ENCODE measurements at places on chromosomes 3 and 15.
A peak's percentile ranks its signal among the peaks of the same experiment; 100 is the strongest.

- DNase-seq = peak; percentile 68
Observed at GRCh38 chr3:23999012-23999641, 54.0 kb downstream of the NR1D2 start.

DNA sequence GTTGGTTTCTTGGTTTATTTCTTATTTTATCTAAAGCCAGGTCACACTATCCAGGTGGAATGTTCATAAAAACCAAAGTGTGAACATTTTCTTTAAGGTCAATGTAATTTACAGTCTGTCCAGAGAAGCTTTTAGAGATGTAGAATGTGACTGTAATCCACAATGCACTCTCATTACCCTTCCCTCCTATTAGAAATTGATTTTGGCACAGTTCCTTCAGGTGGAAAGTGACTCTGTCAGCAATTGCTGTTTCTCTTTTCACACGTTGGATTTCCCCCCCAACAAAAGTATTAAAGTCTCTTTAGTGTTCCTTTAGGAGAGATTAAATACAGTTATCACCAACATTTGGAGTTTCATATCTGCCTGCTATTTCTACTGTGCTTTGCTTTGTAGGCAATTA lies 31.6 kb upstream of the COPB2 start:
- DNase-seq = no peak

GRCh38 chr15:89198934-89199333 lies 22.4 kb downstream of the RLBP1 start:
- DNase-seq = no peak

- no peak for DNase-seq
Observed at GRCh38 chr3:161694682-161695564, 198.3 kb downstream of the OTOL1 start.

- DNase-seq = no peak
Observed at GRCh38 chr3:148331081-148331846, 366.4 kb upstream of the AGTR1 start.

GRCh38 chr15:71800835-71801745 lies 9.3 kb upstream of the NR2E3 start:
- DNase-seq = peak; percentile 59

DNA sequence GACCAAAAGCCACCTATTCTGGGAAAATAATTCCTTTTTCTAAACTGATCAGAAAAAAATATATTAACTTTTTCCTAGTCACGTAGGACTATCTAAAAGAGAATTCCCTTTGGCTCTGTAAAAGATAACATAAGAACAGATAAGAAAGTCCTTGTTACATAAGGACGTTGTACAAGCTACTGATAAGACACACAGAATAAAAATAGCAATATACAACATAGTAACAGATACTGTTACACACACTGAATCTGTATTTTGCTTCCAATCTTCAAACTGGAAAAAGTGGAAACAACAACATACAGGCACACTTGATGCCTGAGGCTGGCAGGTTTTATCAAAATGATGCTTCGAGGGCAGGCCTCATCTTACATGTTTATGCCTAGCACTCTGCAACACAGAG lies 59.8 kb downstream of the SNX4 start:
- no peak for DNase-seq

- no peak for DNase-seq
Observed at GRCh38 chr3:188154809-188155574, 1.0 kb downstream of the LPP start.

DNA sequence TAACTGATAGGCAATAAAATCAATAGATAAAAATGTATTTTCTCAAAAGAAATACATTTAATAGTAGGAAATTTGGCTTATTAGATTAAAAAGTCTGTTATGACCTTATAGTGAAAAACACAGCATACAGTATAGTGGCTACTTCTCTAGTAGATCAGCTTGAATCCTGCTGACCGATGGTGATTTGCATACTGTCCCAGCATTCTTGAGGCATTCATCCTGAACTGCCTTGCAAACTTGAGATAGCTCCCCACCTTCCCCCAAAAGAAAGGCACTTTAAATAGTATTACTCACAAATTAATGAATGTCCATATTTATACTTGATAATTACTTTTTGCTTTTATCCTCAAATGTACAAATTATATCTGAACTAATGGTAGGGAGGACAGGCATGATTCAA lies 6.7 kb downstream of the CHMP2B start:
- DNase-seq = no peak

DNA sequence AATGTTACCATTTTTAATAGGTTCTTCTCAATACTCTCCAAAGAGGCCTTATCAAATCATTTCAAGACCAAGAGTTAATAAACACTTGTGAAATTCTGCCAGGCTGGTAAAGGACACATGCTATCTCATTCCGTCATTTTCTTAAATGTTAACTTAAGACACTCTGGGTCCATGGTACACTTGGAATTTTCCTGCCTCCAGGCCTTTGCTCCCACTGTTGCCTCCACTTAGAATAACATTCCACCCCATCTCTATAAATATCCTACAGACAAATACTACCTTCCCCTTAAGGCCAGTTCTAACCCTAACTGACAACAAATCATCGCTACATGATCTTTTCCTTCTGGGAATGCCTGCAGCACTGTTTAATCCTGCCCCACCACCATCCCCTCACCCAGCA lies 24.1 kb downstream of the MAGI1 start:
- DNase-seq = no peak

GRCh38 chr3:170999737-171000242 lies 26.7 kb downstream of the SLC2A2 start:
- no peak for DNase-seq

GRCh38 chr3:132164469-132165092 lies 129.8 kb upstream of the CPNE4 start:
- DNase-seq = no peak

- DNase-seq = no peak
Observed at GRCh38 chr15:72487070-72487797, 13.1 kb downstream of the ARIH1 start.

- DNase-seq = no peak
Observed at GRCh38 chr15:100220058-100220768, 121.6 kb downstream of the ADAMTS17 start.

DNA sequence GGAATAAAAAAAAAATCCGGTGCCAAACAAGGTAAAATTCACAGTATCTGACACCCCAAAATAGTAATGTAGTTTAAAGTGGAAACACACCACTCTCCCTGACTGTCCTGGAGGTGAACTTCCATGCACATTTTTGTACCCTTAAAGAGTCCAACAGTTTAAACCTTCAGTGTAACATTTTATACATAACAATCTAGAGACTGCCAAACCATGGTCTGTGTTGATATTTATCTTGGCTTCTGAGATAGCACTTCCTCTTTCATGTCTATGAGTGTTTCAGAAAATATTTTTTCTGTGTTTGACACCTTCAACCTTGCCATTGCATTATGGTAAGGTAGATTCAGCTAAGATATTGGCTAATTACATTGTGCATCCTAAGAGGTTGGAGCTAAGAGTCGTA lies 13.9 kb downstream of the TMEM45A start:
- no peak for DNase-seq

Measured in activated CD4-positive, alpha-beta T cell treated with anti-CD3 and anti-CD28 coated beads, Interleukin-2, Interleukin-4, amounts not matched to agents 100 ng/mL and 50 ng/mL, durations not matched to agents 16 hours and 8 hours (primary cell).